ENCODE measurements at places on chromosomes 11 and 22.

- DNase-seq = no peak
Observed at GRCh38 chr22:31826443-31826842, 72.6 kb downstream of the DEPDC5 start.

- DNase-seq = no peak
Observed at GRCh38 chr11:34261820-34262219, 96.0 kb downstream of the ABTB2 start.

DNA sequence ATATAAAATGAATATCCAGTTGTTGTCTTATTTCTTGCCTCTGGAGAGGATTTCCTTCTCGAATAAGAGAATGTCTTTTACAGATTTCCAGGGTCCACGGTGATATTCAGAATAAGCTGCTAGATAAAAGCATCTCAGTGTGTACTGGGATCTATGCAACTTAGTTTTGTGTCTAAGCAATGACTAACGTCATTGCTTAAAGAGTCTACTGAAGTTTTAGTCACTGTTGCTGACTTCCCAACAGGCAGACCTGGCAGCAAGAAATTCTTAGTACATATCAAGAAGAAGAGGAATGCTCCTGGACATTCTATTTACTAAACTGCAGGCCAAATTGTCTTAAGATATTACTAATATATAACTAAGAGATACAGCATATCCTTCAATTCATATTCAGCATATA, 70.3 kb downstream of the SOX6 start:
- DNase-seq = no peak

- no peak for DNase-seq
Observed at GRCh38 chr11:46234311-46234710, 43.2 kb upstream of the CREB3L1 start.

GRCh38 chr11:7890417-7891172, 40.5 kb downstream of the OR10A6 start:
- DNase-seq = peak; percentile 13

DNA sequence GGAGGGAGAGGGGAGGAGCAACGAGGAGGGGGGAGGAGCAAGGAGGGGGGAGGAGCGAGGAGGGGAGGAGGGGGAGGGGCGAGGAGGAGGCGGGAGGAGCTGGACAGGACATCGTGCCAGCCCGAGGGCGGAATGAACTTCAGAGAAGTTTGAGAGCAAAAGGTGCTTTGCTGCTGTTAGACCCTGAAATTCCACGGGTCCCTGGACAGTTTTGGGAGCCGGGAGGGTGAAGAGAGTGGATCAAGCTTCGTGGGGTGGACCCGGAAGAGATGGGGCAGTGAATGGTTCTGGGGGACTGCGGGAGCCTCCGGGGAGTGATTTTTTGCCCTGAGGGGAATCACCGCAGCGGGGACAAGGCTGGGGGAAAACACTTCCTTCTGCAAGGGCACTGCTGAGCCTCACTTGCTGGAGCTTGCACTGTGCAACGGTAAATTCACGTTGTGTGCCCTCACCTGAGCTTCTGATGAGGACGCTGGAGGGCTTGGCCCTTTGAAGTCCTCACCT, 10.7 kb upstream of the NLRP6 start:
- peak; percentile 75 for DNase-seq

DNA sequence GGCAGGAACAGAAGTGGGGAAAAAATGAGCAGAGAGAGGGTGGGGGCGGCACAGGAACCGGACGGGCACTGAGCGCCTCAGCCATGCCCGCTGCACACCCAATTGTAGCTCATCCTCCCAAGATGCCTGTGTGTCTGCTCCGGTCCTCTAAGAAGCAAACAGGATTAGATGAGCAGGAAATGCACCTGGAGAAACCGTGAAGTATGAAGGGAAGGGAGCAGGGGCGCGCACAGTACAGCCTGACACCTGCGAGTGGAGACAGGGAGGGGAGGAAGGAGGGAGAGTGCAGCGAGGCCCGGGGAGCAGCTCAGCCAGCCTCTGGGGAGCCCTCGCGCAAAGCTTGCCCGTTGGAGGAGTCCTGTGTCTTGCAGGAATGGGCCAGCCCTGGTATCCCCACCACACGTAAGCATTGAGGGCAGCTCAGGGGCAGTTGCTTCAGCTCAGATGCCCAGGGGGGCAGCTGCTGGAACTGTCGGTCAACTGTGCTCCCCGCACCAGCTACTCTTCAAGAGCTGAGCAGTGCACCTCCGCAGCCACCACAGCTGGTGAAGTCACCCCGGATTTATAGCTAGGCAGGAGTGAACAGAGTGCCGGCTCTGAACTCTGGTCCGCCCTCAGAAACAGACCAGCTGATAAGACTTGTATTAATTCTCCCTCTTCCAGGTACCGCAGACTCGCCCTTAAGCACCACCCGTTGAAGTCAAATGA, 7.0 kb downstream of the DNAJB13 start:
- DNase-seq = no peak

- DNase-seq = no peak
Observed at GRCh38 chr11:85766721-85767161, 44.2 kb downstream of the SYTL2 start.

- DNase-seq = no peak
Observed at GRCh38 chr11:123233975-123234334, 38.9 kb upstream of the CLMP start.

- DNase-seq = no peak
Observed at GRCh38 chr11:1148752-1149180, 9.0 kb upstream of the MUC5AC start.

GRCh38 chr11:68149417-68149816, 28.2 kb upstream of the CHKA start:
- DNase-seq = no peak

GRCh38 chr11:133136376-133136775, 395.9 kb downstream of the OPCML start:
- DNase-seq = no peak

GRCh38 chr11:23924226-23924625, 572.6 kb upstream of the LUZP2 start:
- no peak for DNase-seq

DNA sequence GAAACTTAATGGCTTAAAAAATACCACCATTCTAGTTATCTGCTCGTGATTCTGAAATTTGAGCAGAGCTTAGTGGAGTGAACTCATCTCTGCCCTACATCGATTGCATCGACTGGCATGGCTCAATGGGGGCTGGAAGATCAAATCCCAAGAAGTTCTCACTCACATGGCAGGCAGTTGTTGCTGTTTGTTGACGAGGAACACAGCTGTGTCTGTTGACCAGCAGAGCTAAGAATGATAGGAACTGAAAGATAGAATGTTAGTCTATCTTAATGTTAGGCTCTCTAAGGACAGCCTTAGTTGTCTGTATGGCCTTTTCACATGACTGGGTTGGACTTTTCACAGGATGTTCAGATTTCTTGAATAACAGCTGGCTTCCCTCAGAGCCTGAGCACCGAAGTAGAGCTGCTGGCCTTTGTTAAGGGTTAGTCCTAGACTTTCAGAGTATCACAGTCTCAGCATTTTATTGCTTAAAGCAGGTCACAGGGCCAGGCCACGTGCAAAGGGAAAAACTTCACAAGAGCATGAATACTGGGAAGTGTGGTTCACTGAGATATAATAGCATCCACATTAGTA, 31.6 kb upstream of the IZUMO1R start:
- peak; percentile 30 for DNase-seq

DNA sequence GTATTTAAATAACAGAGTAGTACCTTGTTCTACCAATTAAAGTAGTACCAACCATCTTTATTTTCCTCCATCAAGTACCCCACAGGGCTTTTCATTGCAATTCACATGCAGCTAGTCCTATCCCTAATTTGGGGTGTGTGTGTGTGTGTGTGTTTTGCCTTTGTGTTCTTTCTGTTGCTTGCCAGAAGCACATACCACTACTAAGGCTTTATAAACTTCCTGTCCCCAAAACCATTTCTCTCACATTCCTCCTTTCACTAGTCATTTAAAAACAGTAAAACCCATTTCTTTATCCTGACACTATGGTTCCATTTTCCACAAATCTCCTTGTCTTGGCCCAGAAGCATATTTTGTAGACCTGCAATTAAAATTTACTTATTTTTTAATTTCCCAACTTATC, 54.6 kb downstream of the SLC36A4 start:
- no peak for DNase-seq

DNA sequence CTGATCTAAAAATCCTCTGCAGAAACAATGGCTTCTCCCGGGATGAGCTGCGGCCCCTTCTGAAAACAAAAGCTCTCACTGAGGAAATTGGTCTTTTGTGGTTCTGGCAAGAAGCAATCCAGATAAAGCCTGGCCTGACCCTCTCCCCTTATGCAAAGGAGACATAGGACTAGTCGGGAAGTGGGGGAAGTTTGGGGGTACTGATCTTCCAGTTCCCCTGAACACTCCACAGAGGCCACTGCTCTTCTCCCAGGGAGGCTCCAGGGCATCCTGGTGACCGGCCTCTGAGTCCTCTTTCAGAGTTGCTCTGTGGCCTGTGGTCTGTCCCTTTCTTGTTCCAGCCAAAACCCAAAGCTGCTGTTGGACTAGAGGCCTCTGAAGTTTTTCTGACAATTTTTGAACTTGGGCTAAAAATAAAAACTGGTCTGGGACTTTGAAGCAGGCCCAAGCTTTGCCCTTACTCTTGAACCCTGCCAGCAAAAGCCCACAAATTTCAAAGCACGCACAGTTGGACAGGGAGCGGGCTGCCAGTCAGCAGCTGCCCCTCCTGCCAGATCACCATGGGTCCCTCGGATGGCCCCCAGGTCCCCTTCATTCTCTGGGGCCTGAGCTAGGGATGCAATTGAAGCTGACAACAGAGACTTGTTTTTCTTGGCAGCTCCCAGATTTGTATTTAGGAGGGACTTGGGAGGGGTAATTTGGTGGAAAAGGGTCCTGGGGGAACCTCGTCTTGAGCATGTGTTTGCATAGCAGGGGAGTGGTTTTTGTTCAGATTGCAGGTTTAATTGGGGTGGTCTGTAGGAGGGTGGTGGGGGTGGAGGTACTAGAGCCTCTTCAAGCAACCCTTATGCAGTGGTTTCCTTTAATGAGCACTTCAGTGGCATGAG, 381.6 kb upstream of the CADM1 start:
- no peak for DNase-seq

- no peak for DNase-seq
Observed at GRCh38 chr22:49992921-49993648, 19.5 kb downstream of the IL17REL start.

GRCh38 chr22:28397306-28397705, 282.3 kb downstream of the TTC28 start:
- no peak for DNase-seq

- DNase-seq = no peak
Observed at GRCh38 chr11:134637091-134638015, 225.3 kb upstream of the B3GAT1 start.

DNA sequence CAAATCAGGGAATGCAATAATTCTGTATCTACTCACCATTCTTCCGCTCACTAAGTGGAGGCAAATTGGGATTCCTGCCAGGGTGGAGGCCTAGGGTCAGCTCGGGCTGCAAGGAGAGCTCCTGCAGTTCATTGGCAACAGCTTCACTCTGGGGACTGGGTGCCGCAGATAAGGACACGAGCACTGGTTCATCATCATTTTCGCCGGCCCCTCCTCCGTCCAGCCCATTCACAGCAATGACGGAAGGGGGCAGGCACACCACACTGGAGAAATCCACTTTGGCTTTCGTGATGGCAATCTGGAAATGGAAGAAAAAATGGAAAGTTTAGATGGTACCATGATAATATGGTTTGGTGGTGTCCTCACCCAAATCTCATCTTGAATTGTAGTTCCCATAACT, 84.4 kb downstream of the MRTFA start:
- no peak for DNase-seq

GRCh38 chr11:20117291-20117690, 43.0 kb downstream of the DBX1 start:
- DNase-seq = no peak

DNA sequence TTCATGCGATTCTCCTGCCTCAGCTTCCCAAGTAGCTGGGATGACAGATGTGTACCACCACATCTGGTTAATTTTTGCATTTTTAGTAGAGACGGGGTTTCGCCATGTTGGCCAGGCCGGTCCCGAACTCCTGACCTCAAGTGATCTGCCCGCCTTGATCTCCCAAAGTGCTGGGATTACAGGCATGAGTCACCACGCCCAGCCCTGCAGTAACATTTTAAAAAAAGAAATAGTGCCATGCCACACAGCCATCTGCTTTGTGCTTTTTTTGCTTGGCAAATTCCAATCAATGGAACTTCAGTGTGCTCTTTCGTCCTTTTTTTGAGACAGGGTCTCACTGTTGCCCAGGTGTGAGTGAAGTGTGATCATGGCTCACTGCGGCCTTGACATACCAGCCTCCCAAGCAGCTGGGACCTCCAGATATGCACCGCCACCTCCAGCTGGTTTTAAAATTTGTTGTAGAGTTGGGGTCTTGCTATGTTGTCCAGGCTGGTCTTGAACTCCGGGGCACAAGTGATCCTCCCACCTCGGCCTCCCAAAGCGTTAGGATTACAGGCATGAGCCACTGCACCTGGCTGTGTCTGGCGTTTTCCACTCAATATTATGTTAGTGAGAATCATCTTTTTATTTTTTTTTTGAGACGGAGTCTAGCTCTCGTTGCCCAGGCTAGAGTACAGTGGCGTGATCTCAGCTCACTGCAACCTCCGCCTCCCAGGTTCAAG, 1.8 kb upstream of the CHADL start:
- DNase-seq = no peak

DNA sequence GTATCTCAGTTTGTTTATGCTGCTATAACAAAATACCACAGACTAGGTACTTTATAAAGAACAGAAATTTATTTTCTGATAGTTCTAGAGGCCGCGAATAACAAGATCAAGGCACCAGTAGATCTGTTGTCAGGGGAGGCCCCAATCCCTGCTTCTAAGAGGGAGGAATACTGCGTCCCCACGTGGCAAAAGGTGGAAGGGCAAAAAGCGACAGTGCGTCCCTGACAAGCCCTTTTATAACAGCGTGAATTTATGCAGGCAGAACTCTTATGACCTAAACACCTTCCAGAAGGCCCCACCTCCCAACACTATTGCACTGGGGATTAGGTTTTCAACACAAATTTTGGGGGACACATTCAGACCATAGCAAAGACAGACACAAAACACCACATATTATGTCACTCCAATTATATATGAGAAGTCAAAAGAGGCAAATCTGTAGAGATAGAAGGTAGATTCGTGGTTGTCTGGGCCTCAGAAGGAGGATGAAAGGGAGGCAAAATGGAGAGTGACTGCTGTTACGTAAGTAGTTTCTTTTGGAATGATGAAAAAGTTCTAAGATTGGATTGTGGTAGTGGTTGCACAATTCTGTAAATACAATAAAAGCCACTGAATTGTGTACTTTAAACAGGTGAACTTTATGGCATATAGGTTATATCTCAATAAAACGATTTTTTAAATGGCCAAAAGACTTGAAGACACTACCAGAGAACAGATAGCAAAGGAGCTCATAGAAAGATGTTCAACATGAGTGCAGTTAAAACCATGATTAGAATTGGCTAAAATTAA, 30.1 kb upstream of the TNRC6B start:
- no peak for DNase-seq

- no peak for DNase-seq
Observed at GRCh38 chr11:69950120-69950519, 128.0 kb upstream of the ANO1 start.

DNA sequence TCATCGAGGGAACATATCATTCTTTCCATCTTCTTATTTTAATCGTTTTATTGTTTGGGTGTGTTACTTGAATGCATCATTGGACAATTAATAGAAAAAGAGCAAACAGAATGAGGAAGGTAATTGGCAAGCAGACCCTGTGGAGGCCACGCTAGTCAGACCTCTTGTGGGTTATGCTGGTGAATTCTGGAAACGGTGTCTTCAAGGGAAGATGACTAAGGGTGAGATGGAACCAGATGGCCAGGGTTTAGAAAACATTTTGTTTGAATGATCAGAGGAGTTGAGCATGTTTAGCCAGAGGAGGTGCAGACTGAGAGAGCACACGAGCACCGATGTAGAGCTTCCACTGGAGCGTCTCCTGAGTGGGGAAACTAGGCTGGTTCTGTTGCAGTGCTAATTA, 8.5 kb downstream of the ST14 start:
- DNase-seq = no peak

- no peak for DNase-seq
Observed at GRCh38 chr22:18978506-18978905, 42.4 kb upstream of the PRODH start.
